ENCODE measurements at places on chromosomes 5 and 9.

DNA sequence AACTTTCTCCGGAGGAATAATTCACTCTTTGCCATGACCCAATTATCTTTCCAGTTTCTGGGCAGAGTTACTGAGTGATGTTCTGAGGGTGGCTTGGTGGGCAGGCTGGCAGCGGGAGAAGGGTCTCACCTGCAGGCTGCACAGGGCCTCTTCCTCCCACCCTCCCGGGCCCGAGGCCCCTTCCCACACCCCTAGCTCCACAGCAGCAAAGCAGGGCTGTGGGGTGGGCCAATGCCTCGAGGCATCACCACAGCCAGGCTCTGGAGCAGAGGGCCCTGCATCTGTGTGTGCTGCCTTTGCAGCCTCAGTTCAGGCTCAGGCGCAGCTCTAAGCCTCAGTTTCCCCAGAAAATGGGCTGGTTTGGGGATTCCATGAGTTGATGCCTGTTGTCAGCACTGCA lies 120.2 kb upstream of the FOXD4L5 start:
- no peak for DNase-seq

DNA sequence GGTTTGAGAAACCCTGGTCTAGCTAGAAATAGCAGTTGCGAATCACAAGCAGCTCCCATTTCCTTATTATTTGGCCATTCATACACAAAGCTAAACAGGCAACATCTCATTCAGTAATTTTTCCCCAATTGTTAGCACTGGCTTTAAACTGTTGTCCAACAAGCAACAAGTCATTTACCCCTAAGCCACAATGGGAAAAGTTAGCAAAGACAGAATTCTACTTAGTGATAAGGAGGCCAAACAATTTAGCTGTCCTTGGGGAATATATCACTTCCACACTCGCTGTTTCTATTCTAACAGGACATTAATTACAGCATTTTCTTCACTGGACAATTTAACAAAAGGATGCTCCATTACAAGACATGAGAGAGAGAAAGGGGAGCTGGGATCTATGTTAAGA lies 2.8 kb downstream of the MYO10 start:
- DNase-seq, result no peak

DNA sequence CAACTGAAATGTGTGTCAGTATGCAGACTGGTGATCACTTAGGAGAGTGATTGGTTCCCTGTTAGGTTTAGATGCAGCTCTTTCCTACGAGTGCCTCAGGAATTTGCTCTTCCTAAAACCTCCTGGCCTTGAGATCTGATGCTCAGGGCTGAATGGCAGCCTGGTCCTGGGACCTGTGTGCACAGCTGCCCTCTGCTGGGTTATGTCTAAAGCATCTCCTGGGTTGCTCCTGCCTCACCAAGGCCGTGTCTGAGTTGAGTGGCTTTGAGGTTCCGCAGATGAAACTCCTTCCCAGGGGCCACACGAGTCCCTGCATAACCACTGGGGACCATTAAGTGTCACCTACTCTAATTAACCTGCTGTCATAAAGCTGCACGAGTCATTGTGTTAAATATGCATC lies 59.5 kb downstream of the MVB12B start:
- DNase-seq, result no peak

GRCh38 chr5:122870219-122870856 lies 24.9 kb downstream of the SNX24 start:
- no peak for DNase-seq

GRCh38 chr5:14171046-14171445 lies 27.9 kb downstream of the TRIO start:
- DNase-seq, result no peak

- DNase-seq, result no peak
These were observed 43.8 kb downstream of the NR2F1 start for GRCh38 chr5:93626801-93627200.

- no peak for DNase-seq
These were observed 16.6 kb downstream of the SH3PXD2B start for GRCh38 chr5:172437445-172438318.

Data from CMK (cell line).